ENCODE measurements at places on chromosomes 6 and 20. TPM values are rescaled to one million over a fixed set of nuclear protein-coding genes. Genes with fewer than 3 reads are reported as not detected.

Gene PLTP
- total RNA-seq: not detected

Gene TGM3
- total RNA-seq: not detected

Gene MATN4
- not detected for total RNA-seq

Gene RSPO3
- not detected for total RNA-seq

Gene NT5E
- 3.3 TPM for total RNA-seq

Gene ZBTB9
- total RNA-seq: 5.7 TPM

Gene DDR1
- 6.6 TPM for total RNA-seq

Gene CTNNBL1
- total RNA-seq: 33.4 TPM

Gene SLC16A10
- total RNA-seq: 13.8 TPM

Gene CLDN20
- total RNA-seq: not detected

Gene NKAIN2
- total RNA-seq: not detected

- DNase-seq: no peak
Measured at GRCh38 chr6:43120101-43120763, 44.1 kb downstream of the PTK7 start.

GRCh38 chr6:100553243-100553642 lies 88.5 kb upstream of the SIM1 start:
- no peak for DNase-seq

GRCh38 chr20:49276161-49276960 lies 1.5 kb downstream of the ZNFX1 start:
- DNase-seq: peak; percentile 33

DNA sequence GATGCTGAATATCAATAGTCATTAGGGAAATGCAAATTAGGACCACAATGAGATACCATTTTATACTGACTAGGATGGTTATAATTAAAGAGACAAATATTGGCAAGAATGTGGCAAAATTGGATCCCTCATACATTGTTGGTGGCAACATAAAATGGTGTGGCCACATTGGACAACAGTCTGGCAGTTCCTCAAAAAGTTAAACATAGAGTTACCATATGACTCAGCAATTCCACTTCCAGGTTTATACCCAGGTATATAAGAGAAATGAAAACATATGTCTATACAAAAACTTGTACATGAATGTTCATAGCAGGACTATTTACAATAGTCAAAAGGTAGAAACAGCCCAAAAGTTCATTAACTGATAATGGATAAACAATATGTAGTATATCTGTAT lies 2.0 kb upstream of the CRIP3 start:
- DNase-seq: no peak

- no peak for DNase-seq
Measured at GRCh38 chr20:44123874-44124535, 63.0 kb downstream of the JPH2 start.

DNA sequence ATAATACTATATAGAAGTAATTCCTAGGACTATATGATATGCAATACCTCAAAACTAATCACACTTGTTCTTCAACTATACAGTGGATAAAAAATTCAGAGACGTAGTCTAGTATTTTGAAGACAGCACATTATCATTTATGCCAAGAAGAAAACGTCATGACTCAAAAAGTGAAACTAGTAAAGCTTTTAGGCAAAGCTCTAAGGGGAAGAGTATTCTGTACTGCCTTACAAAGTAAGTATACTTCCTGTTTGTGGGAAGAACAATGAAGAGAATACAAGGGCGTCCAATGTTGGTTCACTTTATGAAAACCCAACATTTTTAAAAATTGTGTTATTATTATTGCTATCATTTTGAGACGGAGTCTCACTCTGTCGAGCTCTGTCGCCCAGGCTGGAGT lies 27.9 kb downstream of the LOC128125822 start:
- no peak for DNase-seq

- DNase-seq: no peak
Measured at GRCh38 chr6:136822046-136822375, 381 bp upstream of the PEX7 start.

DNA sequence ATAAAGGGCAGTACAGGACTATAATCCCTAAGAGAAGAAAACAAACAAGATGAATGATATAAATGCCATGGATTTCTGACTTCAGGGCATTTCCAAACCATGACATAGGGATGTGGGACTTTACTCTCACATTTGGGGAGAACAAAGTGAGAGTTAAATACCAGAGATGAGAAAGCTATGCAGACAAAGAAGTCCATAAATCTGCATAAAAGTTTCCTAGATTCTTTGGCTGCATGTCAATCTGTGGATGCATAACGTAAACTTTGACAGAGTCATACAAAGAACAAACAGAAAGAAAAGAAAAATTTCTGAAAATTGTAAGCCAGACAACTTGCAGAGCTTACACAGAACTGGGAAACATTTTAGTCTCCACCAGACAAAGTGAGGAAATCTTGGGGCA lies 11.7 kb downstream of the EPM2A start:
- no peak for DNase-seq

DNA sequence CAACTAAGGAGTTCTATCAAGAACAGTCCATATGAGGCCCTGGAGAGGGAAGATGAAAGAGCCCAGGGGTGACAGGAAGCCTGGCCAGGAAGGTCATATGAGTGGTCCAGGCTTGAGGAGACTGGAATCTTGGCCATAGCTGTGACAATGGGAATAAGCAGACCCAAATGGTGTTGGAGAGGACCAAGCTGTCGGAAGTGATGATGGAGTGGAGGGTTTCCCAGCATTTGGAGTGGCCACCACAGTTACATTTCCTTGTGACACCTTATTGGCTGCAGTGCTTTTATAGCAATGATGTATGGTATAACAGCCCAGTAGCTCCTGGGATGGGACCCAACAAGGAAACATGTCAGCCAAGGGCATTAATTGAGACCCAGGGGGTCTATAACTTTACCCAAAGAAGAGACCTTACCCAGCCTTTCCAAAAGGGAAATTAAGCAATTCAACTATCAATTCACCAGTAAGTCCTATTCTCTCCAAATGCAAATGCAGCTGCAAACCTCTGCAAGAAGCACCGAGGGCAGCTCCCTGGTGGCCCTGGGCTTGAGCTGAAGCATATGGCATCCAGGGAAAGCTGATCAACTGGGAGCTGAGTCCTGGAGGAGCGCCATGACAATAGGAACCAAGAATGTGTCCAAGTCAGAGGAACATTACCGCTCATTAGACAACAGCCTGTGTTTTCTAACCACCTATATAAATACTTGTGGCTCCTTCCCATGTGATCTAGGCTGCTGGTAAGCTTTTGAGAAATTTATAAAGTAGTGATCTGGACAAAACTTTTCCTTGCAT lies 219.4 kb downstream of the SOD2 start:
- no peak for DNase-seq

DNA sequence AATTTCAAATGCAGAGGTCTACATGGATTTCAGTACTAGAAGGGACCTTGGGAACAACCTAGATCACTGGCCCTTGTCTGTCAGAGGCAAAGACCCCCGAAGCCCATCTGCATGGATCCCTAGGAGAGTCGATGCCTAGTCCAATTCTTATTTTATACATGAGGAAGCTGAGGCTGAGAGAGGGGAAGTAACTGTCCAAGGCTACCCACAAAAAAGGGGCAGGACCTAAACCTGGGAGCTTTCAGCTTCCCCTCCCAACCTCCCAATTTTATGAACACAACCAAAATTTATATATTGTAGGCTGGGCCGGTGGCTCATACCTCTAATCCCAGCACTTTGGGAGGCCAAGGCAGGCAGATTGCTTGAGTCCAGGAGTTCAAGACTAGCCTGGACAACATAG lies 73.2 kb downstream of the TRERF1 start:
- DNase-seq: no peak

GRCh38 chr6:107545763-107546162 lies 55.8 kb downstream of the SOBP start:
- no peak for DNase-seq

DNA sequence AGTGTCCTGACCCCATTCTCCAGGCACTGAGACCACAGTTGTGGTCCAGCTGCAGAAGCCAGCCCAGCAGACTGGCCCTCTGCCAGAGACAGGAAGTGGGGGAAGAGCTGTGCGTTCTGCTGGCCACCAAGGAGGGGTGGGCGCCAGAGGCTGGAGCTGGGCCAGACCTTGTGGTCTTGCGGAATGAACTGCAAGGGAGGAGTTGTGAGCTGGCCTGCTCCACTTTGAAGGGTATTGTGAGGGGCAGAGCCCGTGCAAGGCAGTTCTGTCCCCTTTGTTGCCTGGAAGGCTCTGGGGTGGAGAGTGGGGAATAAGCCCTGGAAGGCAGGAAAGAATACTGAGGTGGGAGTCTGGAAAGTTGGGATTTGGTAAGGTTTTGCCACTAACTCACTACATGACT lies 3.6 kb upstream of the MDFI start:
- DNase-seq: no peak

- DNase-seq: no peak
Measured at GRCh38 chr20:57167971-57168701, 98.3 kb downstream of the BMP7 start.

DNA sequence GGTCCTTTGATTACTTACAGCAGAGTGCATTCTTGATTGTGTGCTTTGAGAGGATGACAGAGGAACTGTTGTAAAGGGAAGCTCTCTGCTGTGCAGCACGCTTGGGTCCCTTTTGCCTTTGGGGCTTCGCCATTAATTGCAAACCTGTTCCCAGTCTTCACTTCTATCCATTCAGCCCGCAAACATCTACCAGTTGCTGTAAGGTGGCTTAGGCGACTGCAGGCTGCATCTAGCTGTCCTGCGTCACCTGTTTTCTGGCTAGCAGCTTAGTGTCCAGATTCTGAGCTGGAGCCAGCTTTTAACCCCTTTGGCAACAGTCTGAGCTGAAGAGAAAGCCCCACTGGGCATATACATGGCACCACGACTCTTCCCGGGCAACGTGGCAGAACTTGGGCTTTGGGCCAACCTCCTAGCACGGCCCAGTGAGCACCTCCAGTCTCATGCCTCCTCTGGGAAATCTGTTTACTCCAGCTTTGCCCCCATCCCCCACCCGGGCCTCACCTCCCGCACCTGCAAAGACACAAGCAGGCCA lies 2.5 kb upstream of the FASTKD5 start:
- DNase-seq: no peak

DNA sequence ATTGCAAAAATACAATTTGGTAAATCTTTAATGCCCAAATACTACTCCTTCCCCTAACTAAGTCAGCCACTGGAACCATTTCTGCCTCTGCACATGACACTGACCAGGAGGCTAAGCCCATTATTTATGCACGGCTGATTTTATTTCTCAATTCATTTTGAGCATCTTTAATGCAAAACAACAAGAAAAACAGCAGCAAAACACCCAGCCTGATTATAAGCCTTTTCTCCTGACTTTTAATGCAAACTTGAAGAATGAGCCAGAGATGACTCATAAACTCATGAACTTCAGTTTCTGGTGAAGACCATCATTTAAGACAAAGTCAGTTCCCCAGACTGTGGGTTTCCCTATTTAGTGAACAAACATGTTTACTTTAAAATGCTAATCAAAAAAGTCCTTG lies 51.6 kb downstream of the CYP24A1 start:
- DNase-seq: no peak

DNA sequence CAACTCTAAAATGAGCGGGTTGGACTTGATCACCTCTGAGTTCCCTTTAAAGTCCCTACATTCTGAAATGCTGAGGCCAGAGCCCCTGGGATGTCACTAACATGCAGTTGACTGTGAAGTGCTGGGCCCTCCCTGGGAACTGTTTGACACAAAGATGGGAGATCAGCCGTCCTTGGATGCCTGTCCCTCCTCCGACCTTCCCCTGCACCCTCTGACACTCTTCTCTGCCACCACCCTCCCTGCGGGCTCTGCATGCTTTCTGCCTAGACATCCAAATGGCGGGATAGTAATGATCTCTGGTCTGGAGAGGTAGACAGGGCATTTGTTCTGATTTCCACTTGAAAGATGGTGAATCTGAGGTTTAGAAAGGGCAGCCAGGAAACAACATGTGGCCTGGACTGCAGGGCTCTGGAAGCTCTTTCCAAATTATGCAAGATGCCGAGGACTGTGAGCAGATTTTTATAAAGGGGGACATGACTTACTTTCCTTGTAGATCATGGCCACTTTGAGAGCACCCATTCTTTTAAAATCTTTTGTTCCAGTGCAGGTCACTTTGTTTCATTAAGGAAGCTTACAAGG lies 113.2 kb downstream of the ZDHHC14 start:
- DNase-seq: no peak
